ENCODE measurements at places on chromosomes 4 and X.
A peak's percentile ranks its signal among the peaks of the same experiment; 100 is the strongest.

- DNase-seq: no peak
Observed at GRCh38 chr4:176002007-176002613, 63.5 kb upstream of the WDR17 start.

GRCh38 chr4:53693909-53694308 lies 102.6 kb upstream of the LNX1 start:
- peak; percentile 81 for DNase-seq

GRCh38 chr4:105755375-105755774 lies 46.8 kb downstream of the GSTCD start:
- DNase-seq: no peak

DNA sequence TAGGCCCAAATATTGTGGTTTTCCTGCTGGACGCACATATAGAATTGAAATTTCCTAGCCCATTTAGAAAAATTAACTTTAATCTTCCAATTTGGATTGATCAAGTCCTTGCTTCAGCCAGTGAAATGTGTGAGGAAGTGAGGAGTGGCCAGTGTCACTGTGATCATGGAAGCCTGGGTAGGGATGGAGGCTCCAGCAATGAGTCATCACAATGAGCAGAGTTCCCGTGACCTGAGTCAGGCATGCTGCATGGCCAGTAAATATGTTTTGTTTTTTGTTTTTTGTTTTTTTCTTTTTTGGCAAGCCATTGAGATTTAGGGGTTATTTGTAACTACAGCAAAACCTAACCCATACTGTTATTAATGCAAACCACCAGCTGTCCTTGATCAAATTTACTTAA lies 52.1 kb downstream of the IDS start:
- peak; percentile 78 for DNase-seq

GRCh38 chrX:44432641-44433040 lies 89.2 kb upstream of the EFHC2 start:
- DNase-seq: peak; percentile 72

GRCh38 chr4:111011458-111011857 lies 388.6 kb upstream of the PITX2 start:
- DNase-seq: no peak

GRCh38 chr4:17921451-17921850 lies 100.1 kb downstream of the LCORL start:
- DNase-seq: peak; percentile 74

DNA sequence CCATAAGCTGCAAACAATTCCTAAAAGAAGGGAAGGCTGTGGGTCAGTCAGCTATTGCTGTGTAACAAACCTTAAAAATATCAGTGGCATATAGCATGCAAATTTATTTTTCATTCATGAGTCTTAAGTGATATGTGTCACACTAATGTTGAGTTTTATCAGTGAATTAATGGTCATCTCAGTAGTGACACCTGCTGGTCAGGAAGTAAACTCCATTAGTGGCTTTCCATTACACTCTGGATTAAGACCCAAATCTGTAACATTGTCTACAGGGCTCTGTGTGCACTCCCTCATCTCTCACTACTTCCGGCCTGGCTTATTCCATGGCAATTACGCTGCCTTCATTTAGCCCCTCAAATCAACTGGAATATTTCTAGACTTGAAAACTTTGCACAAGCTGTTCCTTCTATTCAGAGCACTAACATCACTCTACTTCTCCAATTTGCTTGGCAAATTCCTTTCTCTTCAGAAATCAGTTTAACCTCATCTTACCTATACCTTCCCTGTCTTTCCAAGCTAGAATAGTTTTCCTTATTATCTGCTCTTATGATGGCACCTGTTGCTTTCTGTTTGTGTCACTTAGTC lies 217.3 kb upstream of the TAPT1 start:
- DNase-seq: peak; percentile 56

DNA sequence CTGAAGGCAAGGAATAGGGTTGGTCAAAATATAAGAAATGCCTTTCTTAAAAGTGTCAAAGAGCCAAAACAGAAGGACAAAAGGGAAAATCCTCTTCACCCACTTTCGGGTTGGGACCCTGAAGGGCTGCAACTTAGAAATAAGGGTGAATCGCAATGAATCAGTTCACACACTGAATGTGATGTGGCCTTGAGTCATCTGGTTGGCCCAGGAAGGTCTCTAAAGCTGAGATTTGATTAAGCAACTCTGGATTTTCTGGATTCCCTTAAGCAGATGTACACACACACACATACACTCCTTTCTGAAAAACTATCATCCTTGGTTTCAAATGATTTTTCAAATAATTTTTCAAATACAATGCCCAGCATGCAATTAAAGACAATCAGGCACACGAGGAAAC lies 13.1 kb downstream of the TAB3 start:
- DNase-seq: peak; percentile 87

DNA sequence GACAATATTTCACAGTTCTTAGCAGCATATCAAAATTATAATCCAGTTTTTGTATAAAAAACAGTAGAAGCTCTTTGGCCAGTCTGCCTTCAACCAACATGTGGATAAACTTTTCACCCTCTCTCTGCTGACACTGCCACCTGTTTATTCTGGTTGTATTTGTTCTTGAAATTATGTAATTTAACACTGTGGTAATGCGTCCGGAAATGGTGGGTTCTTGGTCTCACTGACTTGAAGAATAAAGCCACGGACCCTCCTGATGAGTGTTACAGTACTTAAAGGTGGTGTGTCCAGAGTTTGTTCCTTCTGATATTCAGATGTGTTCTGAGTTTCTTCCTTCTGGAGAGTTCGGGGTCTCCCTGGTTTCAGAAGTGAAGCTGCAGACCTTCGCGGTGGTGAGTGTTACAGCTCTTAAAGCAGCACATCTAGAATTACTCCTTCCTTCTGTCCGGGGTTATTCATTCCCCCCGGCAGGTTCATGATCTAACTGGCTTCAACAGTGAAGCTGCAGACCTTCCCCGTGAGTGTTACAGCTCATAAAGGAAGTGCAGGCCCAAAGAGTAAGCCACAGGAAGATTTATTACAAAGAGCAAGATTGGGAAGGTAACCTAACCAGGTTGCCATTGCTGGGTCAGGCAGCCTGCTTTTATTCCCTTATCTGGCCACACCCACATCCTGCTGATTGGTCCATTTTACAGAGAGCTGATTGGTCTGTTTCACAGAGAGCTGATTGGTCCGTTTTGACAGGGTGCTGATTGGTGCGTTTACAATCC lies 15.7 kb downstream of the FAM184B start:
- no peak for DNase-seq

DNA sequence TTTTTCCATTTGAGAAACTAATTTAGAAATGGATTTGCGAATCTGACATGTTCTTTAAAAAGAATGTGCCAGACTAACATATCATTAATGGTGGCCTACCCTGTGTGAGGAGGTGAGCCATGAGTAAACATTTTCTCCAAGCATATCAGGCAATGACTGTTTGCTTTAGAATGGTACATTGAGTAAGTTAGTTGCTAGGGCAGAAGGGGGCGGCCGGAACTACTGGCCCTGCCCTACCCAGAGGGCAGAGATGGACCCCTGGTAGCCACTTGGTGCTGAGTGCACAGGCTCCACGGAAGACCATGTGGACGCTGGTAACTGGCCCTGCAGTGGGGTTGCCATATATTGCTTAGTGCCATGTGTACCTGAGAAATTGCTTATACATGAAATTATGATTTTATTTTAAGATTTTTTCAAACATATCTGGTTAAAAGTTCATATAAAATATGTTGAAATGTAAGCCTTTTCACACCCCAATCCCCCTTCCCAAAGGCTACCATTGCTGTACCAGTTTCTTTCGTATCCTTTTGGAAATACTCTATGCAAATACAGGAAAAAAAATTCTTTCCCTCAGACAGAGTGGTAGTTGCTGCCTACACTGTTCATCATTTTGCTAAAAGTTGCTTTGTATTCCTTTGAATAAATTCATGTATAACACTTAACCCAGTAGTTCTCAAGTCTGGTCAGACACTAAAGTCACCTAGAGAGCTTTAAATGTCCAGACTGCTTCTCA lies 8.8 kb downstream of the FNIP2 start:
- DNase-seq: no peak

DNA sequence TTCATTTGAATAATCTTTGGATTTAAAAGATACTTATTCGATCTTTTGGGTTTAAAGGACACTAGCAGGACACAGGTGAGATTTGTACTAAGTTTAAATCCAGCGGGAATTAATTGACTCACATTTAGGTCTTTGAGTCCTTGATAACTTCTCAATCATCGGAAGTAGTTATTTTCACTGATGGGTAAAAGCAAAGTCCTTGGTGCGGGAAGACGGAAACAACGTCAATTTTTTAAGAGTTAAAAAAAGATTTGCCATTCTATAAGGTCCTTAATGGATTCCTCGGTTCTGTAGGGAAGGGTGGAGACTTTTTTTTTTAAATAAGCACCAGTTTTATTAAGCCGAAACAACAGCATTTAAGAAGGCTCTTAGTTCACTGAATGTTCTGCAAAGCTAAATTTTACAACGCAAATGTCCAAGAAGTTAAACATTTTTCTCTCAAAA lies 2.9 kb downstream of the TMSB4X start:
- peak; percentile 20 for DNase-seq

GRCh38 chrX:1528884-1529203 lies 8.1 kb downstream of the P2RY8 start:
- DNase-seq: no peak

DNA sequence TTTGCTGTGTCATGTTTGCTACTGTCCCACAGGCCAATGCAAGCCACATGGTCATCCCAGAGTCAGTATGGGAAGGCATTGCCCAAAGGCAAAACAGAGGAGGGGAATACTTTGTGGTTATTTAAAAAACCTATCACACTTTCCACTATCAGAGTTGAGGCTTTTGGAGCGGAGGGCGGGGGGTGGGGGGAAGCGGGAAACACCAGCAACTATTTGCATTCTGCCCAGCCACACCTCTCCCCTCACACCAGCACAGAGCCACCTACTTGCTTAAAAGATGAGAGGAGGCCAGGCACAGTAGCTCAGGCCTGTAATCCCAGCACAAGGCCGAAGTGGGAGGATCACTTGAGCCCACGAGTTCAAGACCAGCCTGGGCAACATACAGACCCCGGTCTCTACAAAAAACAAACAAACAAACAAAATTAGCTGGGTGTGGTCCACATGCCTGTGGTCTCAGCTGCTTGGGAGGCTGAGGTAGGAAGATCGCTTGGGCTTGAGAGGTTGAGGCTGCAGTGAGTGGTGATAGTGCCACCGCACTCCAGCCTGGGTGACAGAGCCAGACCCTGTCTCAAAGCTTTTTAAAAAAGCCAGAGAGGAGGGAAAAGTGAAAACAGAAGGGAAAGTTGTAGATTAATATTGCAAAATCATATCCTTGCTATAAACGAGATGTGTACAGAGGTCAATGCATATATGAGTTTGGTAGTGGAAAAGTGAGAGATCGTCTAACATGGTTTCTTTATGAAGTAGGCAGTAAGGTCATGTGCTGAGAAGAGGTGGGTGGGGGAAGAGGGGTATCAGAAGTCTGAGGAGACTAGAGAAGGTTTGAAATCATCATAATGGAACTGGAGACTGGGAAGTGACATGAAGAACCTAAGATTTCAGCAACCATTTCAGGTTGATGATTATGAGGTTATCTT lies 1.9 kb upstream of the CHST7 start:
- DNase-seq: no peak

- DNase-seq: no peak
Observed at GRCh38 chr4:152935631-152936445, at the start of gene FHDC1. Gene FHDC1, plus strand, starts transcription at chr4:152936323. Its CDS starts 6,735 bp downstream, at chr4:152943058.

DNA sequence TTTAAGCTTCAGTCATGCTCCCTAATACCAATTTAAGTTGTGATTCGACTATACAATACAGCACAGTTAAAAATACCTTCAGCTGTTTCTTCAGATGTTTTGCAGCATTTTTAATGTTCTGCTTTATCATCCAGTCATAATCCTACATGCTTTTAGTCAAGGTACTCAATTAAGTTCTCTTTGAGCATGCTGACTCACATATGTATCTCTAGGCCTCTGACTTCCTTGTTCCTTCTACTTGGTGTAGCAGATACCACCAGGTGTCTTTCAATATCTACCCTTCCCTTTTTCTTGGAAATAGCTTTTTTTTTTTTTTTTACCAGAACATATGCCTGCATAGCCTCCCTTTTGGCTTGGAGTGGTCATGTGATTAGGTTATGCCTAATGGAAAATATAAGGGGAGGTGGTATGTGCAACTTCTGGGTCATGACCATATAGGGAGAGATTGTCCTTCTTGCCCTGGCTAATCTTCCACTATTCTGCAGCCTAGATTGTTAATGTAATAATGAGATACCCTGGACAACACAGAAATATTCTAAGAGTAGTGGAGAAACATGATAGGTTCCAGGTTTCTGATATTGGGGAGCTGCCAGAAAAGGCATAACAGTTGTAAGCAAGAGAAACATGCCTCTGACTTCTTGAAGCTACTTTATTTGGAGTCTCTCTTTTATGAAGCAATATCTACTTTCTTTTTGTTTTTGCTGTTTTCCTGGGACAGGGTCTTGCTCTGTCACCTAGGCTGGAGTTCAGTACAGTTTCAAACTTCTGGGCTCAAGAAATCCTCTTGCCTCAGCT lies 737.2 kb upstream of the SLIT2 start:
- DNase-seq: no peak

GRCh38 chrX:107324493-107325310 lies 118.3 kb downstream of the DNAAF6 start:
- DNase-seq: peak; percentile 22

DNA sequence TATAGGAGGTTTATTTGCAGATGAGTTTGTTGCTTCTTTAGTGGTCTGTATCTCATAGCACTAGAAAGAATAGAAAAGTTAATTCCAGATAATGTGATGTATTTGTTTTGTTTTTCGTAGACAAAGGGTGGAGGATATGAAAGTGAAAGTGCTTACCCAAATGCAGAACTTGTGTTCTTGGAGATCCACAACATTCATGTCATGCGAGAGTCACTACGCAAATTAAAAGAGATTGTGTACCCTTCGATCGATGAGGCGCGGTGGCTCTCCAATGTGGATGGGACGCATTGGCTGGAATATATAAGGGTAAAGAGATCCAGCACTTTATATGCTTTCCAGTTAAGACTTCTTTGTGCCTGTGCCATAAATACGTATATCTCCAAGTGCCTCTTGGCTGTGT lies 43.3 kb downstream of the MTMR1 start:
- DNase-seq: no peak

GRCh38 chr4:159012381-159012780 lies 90.5 kb upstream of the RAPGEF2 start:
- peak; percentile 86 for DNase-seq

DNA sequence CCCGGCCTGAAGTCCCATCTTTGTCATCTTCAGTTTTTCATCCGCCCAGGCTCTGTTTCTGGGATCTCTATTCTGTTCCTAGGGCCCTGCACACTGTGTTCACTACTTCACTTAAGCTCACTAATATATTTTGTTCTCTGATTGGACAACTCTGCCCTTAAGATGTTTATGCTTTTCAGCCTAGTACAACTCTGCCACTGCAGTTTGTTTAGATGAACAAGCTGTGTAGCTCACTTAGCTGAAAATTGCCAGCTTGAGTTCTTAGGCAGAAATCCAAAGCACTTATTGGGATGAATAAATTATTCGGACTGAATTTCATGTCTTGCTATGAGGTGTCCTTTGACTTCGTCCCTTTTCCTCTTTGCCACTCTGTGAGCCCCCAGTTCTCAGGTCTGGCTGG lies 60.8 kb downstream of the NYX start:
- no peak for DNase-seq

DNA sequence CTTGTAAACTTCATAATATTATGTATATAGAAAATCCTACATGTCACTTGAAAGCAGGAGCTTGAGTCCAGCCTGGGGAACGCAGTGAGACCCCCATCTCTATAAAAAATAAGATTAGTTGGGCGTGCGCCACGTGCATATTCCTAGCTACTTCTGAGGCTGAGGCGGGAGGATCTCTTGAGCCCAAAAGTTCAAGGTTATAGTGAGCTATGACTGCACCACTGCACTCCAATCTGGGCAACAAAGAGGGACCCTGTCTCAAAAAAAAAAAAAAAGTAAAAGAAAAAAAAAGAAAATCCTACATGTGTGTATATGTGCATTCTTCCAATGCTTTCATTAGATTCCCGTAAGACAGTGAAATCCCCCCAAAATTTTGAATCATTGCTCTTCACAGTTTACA lies 1.7 kb downstream of the SEC31A start:
- no peak for DNase-seq
